ENCODE measurements at places on chromosomes 6 and 20.

DNA sequence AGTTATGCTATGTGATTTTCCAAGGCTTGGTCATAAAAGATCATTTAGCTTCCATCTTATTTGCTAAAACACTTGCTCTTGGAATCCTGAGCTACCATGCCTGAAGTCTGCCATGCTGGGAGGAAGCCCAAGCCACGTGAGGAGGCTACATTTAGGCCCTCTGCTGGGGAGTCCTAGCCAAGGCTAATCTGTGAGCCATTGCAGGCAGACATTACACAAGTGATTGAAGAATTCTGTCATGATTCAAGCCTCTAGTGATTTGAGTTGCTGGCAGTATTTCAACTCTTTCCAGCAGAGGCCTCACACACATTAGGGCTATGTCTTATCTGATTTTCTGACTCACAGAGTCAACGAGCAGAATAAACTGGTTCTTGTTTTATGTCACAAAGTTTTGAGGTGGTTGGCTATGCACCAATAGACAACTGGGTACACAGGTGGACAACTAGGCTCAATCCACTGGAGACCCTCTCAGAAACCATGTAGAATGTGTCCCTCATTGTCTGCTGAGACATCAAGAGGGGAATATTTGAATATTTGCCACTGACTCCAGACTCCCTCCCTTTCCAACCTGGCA lies 227.2 kb upstream of the SULF2 start:
- no peak for DNase-seq

- no peak for DNase-seq
These were observed 55.4 kb upstream of the TBXT start for GRCh38 chr6:166223079-166223478.

GRCh38 chr6:19153270-19153980 lies 683.7 kb upstream of the ID4 start:
- no peak for DNase-seq

DNA sequence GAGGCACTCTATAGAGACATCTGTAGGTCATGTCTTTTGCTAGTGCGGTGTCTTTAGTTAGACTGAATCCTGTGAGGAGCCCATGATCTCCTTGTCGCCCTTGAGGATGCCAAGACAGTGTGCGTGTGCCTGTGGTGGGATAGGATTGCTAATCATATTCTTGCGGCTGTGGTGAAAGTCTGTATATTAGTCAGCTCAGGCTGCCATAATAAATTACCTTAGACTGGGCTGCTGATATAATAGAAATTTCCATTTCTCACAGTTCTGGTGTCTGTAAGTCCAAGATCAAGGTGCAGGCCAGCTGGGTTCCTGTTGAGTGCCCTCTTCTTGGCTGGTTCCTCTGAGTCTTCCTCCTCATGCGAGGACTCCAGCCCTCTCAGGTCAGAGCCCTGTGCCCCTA lies 141.2 kb downstream of the JARID2 start:
- DNase-seq = no peak

- no peak for DNase-seq
These were observed 9.9 kb upstream of the SPATS1 start for GRCh38 chr6:44332585-44332984.

DNA sequence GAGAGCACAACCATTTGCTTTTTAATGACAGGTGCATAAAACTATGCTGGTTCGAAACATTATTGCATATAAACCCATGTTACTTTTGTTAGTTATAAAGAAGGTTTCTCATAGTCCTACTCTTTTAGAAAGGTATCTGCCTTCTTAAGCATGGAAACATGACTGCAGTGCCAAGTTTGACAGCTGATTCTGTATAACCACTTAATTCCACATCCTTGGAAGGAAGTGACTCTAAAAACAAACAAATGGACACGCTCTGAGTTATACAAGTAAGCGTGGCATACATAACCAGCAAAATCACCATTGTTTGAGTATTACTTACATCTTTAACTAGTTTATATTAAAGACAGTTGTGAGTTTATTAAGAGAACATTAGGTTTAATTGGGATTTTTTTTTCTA lies 125.0 kb upstream of the HDGFL1 start:
- no peak for DNase-seq
